ENCODE measurements at places on chromosomes 12 and 14.

- no peak for DNase-seq
Measured at GRCh38 chr12:118175823-118176447, 40.0 kb downstream of the PEBP1 start.

DNA sequence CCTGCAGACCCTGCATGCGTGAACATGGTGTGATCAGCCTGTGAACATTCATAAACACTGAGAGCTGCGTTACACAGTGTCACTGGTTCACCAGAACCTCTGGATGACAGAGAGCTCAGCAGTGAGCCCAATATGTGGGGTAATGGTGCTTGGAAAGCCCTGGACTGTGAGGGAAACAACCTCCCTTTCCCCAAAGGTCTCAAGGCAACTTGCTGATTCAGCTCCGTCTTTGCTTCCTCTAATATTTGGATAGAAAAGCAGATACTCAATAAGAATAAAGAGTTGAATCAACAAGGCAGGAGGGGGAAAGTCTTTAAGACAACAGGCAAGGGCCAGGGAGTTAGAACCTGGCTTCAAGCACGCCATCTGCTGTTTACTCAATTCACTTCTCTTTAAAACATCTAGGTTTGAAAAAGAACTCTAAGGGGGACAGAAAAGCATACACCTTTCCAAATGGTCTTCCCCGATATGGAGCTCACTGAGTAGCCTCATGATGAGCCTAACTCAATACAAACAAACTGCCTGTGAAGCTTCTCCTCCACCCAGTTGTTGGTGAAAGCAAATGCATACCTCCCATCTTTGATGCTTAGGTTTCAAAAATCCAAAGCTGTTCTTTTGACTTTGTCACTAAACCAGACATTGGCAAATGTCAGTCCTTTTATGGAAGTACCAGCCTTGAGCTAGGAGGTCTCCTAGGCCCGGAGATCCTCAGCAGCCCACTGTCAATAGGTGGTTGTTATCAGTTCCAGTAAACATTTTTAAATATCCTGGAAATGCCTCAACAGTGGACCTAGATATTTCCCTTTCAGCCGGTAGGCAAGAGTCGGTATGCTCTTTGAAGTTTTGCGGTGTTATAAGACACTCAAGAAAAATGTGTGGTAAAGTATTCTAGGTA lies 76.1 kb downstream of the SAMD4A start:
- no peak for DNase-seq

GRCh38 chr14:105919458-105920150 lies 393.2 kb downstream of the TMEM121 start:
- no peak for DNase-seq

DNA sequence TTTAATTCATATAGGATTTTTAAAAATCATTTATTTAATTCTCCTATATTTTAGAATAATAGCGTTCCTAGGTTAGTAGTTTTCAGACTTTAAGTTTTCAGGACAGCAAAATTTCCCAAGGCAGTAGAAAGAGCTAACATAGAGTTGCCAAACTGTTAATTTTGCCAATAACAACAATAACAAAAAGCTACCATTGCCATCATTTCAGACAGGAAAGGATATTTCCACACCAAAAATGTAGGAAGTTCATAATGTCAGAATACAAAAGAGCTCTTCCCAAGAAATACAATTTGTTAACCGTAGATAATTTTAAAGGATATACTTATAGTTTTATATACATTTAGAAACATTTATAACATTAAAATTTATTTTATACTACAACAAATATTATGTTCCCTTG lies 81.4 kb upstream of the EEA1 start:
- no peak for DNase-seq

DNA sequence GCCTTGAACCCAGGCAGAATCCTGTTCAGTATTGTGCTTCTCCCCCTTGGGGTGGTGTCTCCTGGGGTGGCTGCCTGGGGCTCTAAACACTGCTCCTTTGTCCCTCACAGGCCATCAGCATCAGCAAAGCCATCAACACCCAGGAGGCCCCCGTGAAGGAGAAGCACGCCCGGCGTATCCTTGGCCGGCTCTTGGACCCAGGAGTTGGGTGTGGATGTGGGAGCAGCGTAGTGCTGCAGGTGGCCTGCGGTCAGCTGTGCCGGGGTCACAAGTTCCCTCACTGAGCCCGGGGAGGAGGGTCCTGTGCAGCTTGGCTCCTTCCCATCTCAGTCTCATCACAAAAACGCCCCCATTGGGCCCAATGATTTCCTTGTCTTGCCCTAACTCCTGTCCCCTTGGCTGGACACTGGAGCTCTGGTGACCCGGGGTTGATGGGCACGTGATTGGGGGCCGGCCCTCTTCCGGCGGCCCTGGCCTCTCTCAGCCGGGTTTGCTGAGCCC lies 12.7 kb downstream of the HIP1R start:
- no peak for DNase-seq

DNA sequence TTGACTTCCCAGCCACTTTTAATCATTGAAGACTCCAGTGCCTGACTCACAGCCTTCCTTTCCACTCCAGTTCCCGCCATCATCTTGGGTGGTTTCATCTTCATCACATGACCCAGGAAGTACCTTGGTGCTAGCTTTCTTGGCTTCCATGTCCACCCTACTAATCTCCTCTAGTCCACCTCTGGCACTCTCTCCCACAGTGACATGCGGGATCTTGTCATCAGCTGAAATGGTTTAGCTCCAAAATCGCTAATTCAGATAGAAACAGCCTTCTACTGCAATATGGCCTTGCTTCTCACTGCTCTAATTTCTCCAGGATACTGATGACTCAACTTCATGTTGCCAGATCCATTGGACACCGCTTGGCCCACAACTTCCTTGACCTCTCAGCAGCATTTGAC lies 24.5 kb downstream of the WDR20 start:
- DNase-seq: no peak

DNA sequence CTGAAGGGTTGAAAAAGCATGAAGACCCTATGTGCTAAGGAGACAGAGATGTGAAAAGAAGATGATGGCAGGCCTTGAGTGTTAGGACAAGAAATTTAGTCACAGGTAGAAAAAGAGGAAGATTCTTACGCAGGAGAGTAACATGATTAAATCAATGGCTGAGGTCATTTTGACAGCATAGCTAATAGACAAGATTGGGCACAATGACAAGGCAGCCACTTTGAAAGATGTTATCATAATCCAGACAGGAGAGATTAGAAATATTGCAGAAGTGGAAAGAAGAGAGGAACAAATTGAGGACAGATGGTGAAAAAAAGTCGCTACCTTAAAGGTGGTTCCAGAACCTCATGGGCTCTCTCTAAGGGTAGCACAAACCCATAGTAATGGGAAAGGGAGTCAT lies 228.8 kb upstream of the DDHD1 start:
- no peak for DNase-seq

DNA sequence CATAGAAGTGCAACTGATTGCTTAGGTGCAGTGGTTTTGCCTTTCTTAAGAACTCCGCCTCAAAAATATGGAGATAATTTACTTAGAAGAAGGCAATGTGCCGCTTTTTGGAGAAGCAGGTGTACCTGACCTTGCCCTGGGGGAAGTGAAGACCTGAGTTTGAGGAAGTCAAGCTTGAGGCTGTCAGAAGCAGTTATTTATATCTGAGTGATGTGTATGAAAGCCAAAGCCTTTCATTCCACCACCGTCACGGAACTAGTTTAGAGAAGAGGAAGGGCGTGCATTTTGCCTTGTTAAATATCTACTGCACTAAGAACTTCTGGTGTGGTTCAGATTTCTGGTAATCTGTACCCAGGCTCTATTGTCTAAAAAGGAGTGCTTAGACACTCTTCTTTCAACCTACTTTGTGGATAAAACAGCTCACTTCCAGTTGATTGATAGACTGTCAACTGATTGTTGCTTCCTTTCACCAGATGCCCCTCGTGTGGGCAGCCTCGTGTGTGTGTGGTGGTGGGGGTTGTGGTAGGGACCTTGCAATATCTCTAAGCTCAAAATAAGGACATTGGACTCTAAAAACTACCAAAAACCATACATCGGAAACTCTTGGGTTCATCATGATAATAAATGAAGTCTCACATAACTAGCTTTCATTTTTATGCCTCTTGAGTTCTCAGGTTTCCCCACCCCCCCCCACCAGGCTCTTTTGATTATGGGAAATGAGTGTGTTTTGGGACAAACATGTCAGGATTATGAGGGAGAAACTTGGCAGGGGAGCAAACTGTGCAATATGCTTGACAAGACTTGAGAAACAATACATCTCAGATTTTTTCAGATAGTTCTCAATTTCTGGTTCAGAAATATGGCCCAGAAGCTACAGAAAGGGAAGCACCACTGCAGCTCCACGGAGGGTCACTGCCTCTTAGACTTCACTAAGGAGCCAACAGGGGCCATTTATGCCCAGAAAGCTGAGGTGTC lies 78.6 kb downstream of the ARF6 start:
- no peak for DNase-seq

DNA sequence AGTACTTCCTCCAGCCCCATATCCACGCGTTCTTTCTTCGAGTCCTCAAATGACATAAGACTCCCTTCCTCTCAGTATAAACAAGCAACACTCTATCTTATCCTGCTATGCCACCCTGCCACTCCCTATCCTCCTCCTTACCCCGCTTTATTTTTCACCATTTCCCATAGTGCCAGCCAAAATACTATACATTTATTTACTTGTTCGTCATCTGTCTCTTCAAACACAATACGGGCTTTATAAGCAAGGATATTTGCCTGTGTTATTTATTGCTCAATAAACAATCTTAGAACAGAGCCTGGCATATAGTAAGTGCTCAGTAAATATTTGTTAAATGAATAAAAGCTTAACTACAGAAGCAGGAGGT lies 444.9 kb downstream of the EGLN3 start:
- no peak for DNase-seq

DNA sequence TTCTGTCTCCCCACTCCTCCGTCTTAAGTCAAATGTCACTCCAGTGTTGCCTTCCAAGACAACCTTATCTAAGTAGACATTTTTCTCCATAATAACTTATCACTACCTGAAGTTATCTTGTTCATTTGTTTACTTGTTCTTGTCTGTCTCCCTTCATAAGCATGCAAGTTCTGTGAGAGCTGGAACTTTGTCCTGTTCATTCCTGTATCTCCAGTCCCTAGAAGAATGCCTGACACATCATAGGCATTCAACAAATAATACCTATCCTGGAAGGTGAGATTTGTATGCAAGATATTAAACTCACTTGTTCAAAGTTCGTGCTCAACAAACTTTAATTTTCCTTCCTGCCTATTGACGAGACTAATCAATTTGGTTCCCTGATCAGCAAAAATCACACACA lies 5.7 kb upstream of the MIA2 start:
- no peak for DNase-seq

- no peak for DNase-seq
Measured at GRCh38 chr14:78785265-78785664, 615.1 kb downstream of the NRXN3 start.

GRCh38 chr12:29546000-29546399 lies 48.5 kb upstream of the OVCH1 start:
- DNase-seq: no peak

DNA sequence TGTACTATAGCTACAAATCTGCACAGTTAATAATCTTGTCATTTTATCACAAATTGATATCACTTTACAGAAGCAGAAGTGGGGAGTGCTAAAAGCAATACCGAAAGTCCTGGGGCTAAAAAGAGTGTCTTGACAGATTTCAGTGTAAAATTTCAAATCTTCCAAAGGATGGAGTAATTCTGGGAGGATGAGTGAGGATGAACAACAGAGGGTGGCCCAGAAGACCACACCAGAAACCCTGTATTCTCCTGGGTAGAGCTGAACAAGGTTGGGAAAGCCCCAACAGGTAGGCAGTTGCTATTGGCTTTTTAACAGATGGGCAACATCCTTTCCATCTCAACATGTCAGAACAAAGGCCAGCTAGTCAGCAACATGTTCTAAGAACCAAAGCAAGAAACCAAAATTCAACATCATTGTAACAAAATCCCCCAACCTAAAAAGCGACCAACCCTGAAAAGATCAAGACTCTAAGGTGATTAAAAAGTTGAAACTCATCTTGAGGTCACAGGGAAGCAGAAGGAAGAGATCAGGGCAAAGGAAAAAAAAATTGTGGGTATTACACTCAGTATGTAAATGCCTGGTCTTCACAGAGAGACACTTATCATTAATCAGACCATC lies 38.8 kb downstream of the CBX5 start:
- DNase-seq: no peak

DNA sequence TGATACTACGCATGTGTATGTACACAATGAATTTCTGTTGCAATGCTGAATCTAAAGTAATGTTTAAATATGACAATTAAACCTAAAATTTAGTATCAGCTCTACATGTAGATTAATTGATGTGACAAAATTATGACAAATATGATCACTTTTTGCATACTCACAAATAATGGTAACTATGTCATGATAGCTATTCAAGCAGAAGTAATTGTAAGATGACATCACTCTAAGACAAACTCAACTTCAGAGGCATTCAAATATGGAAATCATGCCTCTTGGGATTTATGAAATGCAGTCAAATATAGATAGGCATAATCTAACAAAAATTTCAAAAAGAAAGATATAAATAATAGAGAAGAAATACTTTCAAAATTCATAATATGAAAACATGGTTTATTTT lies 571.7 kb upstream of the LRFN5 start:
- no peak for DNase-seq

GRCh38 chr12:12022306-12022936 lies 48.3 kb upstream of the BCL2L14 start:
- DNase-seq: no peak

GRCh38 chr12:104668274-104668718 lies 211.5 kb downstream of the CHST11 start:
- no peak for DNase-seq

GRCh38 chr14:31241450-31242114 lies 34.0 kb upstream of the HECTD1 start:
- DNase-seq: no peak

GRCh38 chr12:71876137-71876799 lies 36.7 kb downstream of the TBC1D15 start:
- no peak for DNase-seq

DNA sequence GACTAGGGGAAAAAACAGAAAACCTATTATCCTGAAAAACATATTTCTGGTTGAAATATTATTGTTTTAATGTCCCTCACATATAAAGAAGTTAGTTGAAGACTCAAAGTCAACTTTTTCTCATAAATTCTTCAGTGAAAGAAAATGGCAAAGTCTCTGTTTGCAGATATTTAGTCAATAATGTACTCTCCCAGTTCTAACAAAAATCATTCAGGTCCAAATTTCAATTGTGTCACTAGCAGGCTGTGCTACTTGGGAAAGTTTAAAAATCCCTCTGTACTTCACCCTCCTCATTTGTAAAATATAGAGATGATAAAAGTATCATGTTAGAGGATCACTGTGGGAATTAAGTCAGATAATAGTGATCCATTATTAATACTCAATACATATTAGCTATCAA lies 496.5 kb downstream of the FSCB start:
- no peak for DNase-seq

DNA sequence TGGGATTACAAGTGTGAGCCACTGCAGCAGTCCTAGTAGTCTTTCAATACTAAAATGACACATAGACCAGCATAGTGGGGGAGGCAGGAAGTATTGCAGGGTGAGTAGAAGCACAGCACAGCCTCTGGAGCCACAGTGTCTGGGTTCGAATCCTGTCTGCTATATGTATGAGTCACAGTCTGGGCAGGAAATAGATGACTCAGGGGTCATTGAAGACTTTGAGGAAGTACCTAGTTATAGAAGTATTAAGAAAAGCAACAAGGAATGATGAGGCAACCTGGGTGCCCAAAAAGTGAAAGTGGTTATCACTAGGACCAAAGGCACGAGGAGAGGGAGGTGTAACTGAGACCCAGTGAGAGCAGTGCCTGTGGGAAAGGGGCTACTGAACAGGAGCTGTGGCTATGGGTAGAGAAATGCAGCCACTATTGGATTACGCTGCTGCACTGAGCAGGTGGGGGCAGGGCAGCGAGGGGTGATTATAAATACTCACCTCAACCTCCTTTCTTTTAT lies 124.0 kb downstream of the PDE3A start:
- DNase-seq: no peak
